Activated CD8-positive, alpha-beta memory T cell treated with anti-CD3 and anti-CD28 coated beads, Interleukin-2, amount 50 U/mL, for 4 hours (primary cell): ENCODE measurements at places on chromosomes 6 and 20.

DNA sequence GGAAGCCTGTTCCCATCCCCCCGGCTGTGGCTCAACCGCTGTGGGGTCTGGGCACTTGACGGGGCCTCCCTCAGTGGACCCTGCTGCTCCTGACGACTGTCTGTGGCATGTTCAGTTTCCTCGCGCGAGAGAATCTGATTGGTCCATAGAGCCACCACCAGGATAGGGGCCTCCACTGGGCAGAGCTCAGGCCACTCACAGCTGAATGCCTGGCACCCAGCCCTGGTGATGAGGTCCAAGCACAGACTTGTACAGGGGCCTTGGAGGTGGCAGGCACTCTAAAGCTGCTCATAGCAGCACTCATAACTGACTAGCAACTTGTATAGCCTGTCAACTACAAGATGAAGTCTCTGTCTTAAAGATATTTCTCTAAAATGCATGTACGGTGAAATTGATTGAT, 368.1 kb downstream of the NRN1 start:
- DNase-seq = no peak

DNA sequence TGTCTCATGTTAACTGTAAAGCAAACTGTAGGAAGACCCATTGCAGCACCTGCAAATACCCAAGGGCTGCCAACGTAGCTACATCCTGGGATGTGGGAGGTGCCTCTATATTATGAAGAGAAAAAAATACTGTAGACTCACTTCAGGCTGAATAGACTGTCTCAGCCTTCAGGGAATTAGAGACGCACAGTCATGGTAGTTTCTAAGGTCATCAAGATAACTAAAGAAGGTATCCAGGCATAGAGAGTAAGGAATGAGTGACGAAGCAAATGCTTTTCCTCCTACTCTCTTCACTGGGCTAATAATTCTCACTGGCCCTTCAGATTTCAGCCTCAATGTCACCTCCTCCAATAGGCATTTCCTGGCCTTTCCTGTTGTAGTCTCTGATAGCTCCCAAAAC, 121.6 kb upstream of the ECI2 start:
- no peak for DNase-seq

- no peak for DNase-seq
Observed at GRCh38 chr6:73085443-73085871, 139.8 kb downstream of the KHDC1L start.

DNA sequence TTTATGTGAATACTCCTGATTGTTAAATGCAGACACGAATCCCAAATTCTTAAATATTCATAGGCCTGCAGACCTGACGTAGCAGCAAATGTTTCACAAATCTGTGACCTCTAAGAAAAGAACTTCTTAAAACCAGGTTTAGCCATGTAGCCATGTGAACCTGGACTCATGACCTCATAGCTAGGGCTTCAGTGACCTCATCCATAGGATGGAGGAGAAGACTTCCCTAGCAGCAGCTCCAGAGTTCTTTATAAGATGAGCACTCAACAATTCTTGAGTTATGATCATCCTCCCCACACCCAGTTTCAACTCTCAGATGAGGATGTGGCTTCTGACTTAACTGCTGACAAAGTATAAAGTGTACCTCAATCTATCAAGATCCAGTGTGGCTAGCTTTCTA, 45.8 kb upstream of the TCF21 start:
- no peak for DNase-seq

GRCh38 chr6:101114703-101115102, 233.6 kb upstream of the ASCC3 start:
- no peak for DNase-seq

DNA sequence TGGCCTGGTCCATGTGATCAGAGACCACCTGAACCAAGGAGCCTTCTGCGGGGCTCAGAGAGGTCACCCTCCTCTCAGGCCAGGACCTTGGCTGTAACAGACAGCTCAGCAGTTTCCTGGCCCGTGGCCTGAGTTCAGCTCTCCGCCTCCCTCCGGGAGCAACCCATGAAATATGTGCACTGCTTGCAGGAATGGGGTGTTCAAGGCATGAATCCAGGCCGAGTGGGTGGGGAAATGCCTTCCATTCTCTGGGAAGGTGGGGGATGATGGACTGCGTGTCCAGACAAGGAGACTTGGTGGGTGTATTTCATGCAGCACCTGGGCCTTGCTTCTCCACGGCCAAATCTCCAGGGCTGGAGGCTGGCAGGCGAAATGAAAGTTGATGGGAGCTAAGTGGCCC, 46.0 kb downstream of the SIRPA start:
- no peak for DNase-seq

DNA sequence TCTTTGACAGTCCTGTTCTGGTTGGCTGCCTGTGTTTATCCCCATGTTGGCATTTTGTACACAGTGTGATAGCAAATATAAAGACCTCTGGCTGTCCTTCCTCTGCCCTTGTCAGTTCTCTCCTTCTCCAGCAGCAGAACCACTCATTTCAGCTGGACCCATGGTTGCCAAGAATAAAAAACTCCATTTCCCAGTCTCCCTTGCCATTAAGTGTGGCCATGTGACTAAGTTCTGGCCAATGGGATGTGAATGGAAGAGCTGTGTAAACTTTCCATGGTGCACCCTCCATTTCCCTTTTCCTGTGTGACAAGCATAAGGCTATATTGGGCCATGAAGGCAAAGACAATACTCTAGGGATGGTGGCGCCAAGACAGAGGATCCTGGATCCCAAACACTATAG, 78.4 kb upstream of the TBC1D7 start:
- DNase-seq = no peak

DNA sequence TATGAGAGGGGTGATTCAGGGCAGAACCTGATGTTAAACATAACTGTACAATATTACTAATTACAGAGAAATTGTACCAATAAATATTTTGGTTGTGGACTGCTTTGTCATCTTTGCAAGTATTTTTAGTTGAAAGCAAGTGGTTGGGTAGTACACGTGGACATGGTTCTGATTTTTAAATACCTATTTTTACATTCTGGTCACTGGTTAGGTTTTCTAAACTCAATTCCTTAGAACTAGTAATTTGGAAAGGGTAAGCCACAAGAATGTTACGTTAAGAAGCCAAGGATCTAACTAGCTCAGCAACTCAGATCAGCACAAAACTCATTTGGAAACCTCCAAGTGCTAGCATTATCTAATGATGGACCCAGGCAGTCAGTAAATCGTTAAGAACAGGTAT, 2.7 kb downstream of the EPB41L2 start:
- no peak for DNase-seq

DNA sequence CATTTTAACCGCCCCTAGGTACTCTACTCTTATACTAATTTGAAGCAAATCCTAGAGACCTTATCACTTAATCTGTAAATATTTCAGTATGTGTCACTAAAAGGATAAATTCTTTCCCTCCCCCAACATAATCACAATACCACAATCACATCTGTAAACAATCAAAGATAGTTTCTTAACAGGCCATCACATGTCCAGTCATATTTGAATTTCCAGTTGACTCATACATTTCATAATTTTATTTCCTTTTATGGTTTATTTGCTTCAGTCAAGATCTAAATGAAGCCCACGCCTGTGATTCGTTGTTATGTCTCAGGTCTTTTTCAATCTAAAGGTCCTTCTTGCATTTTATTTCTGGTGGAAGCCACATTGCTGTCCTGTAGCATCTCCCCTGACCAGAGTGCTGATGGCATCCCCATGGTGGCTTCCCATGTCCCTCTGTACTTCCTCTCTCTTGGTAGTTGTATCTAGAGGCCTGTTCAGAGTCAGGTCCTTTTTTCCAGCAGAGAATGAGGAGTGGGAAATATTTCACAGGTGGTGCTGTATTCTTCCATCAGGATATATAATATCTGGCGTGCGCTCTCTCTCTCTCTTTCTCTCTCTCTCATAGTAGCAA, 128.6 kb upstream of the SLC22A23 start:
- DNase-seq = no peak

DNA sequence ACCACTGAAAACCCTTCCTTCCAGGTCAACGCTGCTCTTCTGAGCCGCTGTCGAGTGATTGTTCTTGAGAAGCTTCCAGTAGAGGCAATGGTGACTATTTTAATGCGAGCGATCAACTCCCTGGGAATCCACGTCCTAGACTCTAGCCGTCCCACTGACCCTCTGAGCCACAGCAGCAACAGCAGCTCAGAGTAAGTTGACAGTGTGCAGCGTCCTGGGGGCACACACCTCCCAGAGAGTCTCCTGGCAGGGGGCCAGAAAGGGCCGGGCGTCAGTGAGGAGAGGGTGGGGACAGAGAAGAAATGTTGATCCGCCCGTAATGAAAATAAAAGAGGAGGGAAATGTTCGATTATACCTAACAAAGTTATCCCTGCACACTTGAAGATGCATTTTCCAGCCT, 5.0 kb downstream of the WRNIP1 start:
- DNase-seq = no peak

DNA sequence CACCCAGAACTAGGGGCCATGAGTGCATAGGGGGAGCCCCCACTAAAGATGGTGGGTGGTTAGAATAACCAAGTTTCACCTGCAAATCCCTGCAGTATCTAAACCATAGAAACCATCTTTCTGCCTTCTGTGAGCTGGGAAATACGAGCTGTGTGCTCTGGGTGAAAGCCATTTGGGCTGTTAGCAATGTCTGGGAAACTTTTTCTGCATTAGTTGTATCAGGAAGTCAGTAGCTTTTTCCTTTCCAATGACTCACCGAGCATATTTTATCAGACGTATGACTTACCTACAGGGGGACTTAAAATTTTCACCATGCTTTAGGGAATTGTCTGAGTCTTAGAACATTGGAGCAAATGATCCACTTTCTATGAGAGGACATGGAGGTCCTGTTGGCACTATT, 584.0 kb downstream of the QKI start:
- DNase-seq = no peak

GRCh38 chr6:42555477-42556457, 8.1 kb upstream of the UBR2 start:
- no peak for DNase-seq

GRCh38 chr6:27892649-27893058, 19.5 kb downstream of the OR2B2 start:
- no peak for DNase-seq

GRCh38 chr20:17932396-17932795, 36.2 kb downstream of the SNX5 start:
- no peak for DNase-seq

DNA sequence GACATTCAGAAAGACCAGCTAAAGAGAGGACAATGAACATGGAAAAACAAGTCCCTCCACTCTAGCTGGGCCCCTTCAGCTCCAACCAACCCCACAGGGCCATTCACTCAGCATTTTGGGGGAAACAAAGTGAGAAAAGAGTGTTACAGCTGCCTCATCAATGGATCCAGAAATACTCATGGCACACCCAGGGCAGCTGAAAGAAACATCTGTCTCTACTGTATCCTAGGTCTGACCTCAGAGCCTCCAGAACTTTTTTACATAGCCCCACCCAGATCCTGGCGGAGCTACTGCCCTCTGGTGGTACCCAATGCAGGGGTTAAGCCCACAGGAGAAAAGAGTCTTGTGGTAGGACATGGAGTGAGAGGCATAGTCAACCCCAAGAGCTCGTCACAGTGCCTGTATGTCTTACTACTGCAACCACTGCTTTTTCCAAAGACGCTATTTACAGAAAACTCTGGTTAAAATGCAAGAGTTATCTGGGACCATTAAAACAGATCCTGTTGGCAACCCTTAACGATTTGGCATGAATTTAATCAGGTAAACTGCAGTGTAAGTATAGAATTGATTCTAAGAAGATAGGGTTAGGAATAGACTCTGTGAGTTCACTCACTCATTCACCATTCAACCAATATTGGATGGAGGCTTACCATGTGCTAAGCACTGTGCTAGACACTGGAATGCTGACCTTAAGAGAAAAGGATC, 37.4 kb upstream of the FAM83C start:
- DNase-seq = peak; percentile 22
